ENCODE measurements at places on chromosomes 2 and 18.
A peak's percentile ranks its signal among the peaks of the same experiment; 100 is the strongest.

GRCh38 chr2:218392891-218393462, 6.7 kb upstream of the CTDSP1 start:
- DNase-seq = no peak

DNA sequence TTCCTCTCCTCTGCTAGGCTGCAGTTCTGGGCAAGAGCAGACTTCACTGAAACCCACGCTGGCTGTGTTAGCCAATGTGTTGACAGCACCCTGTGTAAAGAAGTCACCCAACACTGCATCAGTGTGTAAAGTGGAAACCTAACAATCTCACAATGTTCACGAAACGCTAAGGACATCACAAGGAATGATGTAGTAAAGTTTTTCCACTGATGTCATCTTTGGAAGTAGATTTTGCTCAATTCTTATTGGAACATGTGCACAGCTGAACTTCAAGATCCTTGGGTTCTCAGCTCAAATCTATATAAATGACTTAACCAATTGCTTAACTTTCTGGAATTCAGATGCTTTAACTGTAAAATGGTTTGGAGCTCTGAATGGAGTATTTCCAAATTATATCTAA, 1112.5 kb downstream of the TSN start:
- DNase-seq = no peak

- DNase-seq = no peak
Observed at GRCh38 chr2:239966029-239966852, 58.9 kb downstream of the NDUFA10 start.

GRCh38 chr2:28332696-28333095, 60.0 kb upstream of the FOSL2 start:
- DNase-seq = no peak

- no peak for DNase-seq
Observed at GRCh38 chr18:35730691-35731370, 149.3 kb downstream of the GALNT1 start.

GRCh38 chr2:169159686-169160085, 90.3 kb downstream of the DHRS9 start:
- no peak for DNase-seq

DNA sequence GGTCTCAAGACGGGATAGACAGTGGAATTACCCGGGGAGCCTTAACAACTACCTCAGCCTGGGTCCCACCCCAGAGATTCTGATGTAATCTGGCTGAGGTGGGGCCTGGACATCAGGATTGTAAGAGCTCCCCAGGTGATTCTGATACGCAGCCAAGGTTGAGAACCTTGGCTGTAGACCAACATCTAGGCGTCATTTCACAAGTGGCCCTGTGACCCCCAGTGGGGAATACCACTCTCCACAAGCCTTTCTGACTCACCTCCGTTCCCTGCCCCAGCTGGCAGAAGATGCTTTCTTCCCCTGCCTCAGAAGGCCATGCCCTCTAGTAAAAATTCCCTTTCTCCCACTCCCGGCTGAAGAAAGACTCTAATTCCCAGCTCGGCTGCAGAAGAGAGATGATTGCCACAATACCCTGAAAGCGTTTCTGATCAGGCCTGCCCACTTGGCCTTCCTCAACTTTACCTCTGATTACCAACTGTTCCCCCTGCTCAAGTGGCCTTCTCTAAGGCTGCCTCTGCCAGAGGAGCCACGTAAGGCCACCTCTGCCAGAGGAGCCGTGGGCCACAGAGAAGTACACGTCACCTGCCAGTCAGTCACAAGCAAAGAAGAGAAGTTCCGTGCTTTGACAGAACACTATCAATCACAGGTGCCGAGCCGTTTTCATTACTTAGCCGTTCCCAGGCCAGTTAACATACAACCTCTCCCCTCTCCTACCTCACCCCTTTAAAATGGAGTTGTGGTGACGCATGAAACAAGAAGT, 116.8 kb upstream of the PKDCC start:
- no peak for DNase-seq

DNA sequence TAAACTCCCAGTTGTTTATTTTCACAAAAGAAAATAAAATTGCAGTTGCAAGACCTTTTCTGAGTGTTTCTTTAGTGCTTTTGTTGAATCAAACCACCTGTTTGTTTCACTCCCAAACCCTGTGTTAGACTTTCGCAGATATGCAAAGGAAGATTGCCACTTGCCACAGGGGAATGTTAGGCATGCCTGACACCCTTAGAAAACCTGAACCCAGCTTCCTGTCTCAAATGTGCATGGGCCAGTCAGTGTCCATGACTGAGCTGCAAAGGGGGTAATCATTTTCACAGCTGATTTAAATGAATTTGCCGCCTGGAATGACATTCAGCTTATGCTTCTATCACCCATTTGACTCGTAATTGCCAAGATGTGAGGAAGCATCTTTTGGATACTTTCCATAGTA, 17.5 kb downstream of the TGOLN2 start:
- no peak for DNase-seq

GRCh38 chr2:174027956-174028355, 62.8 kb upstream of the SP3 start:
- no peak for DNase-seq

- no peak for DNase-seq
Observed at GRCh38 chr2:200306931-200307723, 634 bp downstream of the SPATS2L start.

- no peak for DNase-seq
Observed at GRCh38 chr2:112137516-112138158, 548 bp upstream of the FBLN7 start.

GRCh38 chr18:30358555-30358954, 684.0 kb downstream of the DSC3 start:
- no peak for DNase-seq

GRCh38 chr2:224309176-224309575, 92.7 kb downstream of the FAM124B start:
- DNase-seq = no peak

- DNase-seq = no peak
Observed at GRCh38 chr2:169983506-169983905, 156.3 kb downstream of the UBR3 start.

DNA sequence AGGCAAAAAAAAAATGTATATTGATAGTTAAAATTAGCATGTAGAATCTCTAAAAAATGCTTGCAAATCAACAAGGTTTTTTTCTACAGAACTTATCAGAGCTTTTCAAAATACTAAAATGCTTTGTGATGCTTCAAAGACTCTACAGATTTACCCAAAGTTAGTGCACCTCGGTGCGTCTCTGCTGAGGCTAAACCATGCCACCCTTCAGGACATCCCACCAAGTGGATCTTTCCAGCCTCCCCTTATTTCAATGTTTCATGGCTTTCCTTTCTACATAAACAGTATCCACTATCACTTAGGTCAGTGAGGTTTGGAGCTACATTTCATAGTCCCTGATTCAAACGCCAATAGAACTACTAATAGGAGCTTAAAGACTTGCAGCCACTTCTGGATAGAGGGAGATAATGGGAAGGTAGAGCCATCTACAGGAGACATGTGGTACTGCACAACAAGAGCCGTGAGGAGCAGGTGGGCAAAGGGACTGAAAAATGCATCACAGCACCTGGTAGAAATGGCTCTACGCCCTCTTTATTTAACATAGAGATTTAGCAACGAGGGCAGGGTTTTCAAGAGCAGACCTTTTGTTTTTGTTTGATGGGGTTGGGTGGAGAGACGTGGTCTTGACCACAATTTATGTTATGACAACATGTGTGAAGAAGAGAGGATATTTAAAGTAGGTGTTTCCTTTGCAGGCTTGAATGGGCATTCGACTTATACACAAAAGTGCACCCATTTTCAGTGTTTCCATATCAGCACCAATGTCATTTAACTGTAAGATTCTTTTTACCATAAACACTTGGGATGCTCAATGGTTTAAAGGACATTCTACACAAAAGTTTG, 56.1 kb upstream of the SLC35G4 start:
- peak; percentile 14 for DNase-seq

- no peak for DNase-seq
Observed at GRCh38 chr2:217430916-217431576, 571.2 kb upstream of the TNP1 start.

GRCh38 chr2:48009256-48009655, 103.0 kb upstream of the FBXO11 start:
- no peak for DNase-seq

DNA sequence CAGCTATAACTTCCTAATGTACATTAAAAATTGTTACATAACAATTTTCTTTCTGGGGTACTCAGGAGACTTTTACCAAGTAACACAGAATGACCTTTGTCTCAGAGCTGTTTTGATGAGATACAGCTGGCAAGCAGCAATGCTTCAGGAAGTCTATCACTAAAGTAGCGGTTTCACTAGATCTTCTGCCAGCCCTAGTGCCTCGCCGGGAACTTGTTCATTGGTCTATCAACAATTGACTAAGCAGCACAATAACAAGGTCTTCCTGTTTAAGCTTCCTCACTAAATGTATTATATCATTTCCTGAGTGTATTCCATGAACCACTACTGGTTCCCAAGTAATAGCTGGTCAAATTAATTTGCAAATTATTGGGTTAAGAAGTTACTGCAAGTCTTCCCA, 69.2 kb downstream of the TRIP12 start:
- DNase-seq = no peak

- DNase-seq = no peak
Observed at GRCh38 chr2:96618596-96619283, 19.4 kb downstream of the KANSL3 start.

GRCh38 chr2:127650785-127651380, 4.9 kb downstream of the GPR17 start:
- DNase-seq = no peak

DNA sequence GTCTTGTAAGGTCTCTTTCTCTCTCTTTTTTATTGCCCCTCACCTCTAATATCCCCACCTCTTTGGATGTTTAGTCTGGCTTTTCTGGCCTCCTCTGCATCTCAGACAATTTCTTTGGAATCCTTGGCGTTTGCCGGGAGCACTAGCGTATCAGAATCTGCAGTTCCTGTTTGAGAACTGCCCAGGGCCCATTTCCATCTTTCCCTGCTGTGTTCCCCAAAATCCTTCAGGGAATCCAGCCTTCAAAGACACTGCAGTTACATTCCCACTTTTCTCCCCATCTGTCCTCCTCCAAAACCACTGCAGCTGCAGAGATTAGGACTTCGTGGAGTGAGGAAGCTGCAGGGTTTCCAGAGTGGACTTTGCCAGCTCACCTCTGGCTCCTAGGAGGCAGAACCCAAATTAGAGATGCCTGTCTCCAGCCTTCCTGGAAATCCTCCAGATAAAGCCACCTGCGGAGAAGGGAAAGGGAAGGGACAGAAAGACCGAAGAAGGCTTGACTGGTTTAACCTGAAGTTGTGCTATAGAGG, 2.7 kb downstream of the VSNL1 start:
- no peak for DNase-seq

GRCh38 chr2:135063210-135063609, 11.1 kb downstream of the RAB3GAP1 start:
- DNase-seq = no peak

DNA sequence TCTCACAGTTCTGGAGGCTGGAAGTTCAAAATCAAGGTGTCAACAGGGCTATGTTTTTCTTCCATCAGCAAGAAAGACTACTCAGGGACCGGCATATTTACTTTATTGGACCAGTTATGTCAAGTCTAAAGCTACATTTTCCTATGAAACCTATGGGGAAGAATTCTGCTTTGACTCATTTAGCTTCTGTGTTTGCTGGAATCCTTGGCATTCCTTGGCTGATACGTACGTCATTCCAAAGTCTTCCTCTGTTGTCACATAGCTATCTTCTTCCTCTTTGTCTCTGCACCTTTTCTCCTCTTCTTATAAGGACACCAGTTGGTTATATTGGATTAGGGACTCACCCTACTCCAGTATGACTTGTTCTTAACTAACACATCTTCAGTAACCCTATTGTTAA, 137.4 kb upstream of the FBXO11 start:
- no peak for DNase-seq

- no peak for DNase-seq
Observed at GRCh38 chr2:39409697-39410389, 27.2 kb downstream of the MAP4K3 start.

GRCh38 chr2:46435353-46435752, 44.0 kb upstream of the TMEM247 start:
- DNase-seq = no peak

DNA sequence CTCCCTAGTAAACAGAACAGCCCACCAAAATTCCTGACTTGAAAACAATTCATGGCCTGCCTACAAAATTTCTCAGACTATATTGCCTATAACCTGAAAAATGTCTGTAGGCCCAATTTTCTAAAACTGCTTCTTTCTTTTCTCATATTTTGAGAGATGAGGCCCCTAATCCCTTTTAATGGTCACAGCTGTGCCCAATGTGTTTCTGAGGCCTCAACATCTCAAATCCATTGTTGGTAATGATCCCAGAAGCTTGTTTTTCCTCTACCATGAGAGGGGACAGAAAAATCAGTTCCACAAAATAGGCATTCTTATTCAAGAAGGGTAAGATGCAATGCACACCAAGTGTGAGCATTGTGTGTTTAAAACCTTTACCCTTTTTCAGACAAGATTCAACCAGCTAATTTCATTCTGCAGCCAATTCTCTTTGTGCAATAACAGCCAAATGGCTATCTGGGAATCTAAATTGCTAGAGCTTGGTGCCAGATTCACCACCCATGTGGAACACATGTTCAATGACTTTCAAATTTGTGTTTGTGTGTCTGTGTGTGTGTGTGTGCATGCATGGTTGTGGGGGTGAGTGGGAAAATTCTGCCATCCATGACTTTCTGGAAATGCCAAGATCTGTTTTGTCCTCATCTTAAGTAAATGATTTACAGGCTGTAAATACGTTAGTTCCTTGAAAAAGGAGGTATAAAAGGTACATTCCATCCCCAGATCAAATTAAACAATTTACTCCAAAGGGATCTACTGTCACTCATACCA, 319.5 kb downstream of the TNS1 start:
- no peak for DNase-seq

DNA sequence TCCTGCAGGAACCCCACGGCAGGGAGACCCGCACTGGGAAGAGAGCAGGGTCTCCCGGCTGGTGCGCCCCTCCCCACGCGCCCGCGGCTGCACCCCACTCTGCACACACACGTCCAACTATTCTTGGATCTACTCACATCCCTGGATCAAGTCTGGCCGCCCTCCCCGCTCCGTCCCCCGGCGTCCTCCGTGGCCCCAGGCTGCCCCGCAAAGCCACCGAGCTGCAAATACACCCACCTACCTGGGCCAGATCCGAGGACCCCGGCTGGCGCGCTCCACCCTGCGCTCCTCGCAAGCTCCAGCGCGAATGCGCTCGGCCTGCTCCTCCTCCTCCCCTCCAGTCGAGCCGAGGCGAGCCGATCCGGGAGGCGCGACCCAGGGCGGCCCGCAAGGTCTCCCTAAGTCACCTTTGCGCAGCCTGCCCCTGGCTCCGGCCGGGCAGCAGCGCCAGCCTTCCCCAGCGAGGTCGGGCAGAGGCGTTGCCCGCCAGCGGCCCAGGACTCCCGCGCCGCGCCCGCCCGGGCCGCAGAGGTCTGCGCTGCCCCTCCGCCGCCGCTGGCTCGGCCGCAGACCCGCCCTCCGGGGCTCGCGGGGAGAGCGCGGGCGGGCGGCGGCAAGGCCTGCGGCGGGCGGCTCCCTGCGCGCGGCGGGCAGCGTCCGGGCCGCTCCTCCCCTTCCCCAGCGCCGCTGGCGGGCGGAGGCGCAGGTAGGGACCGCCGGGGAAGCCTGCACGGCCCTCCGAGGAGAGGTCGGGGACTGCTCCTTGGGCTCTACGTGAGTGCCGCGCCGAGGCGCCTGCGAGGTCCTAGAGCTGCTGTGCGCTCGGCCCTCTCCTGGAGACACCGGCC, 126.0 kb downstream of the OSBPL1A start:
- no peak for DNase-seq

- DNase-seq = no peak
Observed at GRCh38 chr2:239762655-239763269, 262.4 kb downstream of the NDUFA10 start.

GRCh38 chr2:1990151-1990589, 245.9 kb upstream of the PXDN start:
- DNase-seq = no peak
